NCI-H2171 treated with DMSO at 0.1 percent for 48 hours (cell line): ENCODE measurements at places on chromosomes 12 and 14.

GRCh38 chr12:123723765-123724164 lies 11.6 kb downstream of the ATP6V0A2 start:
- DNase-seq = no peak

DNA sequence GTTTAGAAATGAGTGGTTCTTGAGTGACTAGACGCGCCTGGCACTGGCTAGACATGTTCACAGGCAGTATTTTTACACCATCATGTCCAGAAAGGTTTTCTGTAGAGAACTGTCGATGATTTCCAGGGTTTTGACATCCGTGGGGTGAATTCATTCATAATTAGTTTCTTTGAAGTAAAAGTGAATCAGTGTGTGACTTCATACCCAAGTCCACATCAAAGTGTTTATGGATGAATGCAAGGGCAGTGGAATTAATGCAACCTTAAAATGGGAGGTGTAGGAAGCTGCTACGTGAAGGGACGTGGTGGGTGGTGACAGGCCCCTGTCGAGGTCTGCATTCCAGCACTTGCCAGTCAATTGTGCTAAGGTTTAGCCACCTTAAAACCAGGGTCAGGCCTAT lies 38.4 kb upstream of the ELK3 start:
- DNase-seq = no peak

DNA sequence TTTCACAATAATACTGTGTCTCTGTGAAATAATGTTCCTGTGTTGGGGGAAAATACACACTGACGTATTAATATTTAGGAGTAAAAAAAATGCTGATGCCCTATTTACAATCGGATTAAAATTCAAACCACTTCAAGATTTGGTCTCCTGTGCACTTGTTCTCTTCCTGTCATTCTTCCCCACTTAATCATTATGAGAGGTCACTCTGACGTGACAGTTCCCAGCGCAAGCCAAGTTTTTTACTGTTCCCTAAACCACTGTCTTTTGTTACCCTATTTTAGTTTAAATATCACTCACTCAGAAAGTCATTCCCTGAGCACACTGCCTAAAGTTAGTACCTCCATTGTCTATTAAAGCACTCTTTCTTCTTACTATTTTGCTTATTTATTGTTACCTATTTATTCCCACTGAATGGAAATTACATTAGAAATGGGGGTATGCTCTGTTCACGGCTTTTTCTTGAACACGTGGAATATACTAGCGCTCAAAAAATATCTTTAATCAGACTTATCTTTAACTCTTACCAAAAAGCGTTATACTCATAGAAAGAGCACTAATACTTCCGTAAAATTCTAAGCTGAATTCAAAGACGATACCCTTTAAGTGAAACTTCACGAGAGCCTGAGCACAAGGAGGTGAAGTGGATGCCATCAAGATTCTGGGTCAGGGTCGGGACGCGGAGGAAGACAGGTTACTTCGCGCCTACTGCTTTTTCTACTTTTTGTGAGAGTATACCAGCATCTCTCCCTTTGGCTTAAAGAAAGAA lies 670 bp upstream of the PSMA3 start:
- DNase-seq = peak; percentile 94

GRCh38 chr14:94119071-94119470 lies 8.5 kb downstream of the IFI27 start:
- DNase-seq = no peak

DNA sequence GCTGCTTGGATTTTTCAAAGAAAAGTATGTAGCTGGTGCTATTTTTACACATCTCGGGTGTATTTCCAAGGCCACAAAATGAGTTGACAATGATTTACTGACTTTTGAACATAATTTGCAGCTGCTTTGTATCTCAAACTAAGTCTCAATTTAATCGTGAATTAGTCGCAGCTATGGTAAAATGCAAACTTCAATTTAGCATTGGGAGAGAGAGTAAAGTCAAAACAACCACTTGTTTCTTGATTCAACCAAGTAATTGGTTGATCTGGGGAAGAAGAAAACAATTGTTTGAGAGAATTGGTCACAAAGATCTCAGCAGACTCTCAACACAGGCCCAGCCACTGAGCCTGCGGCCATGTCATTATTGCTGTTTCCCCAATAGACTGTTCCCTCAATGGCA lies 75.0 kb upstream of the DYRK2 start:
- DNase-seq = no peak

- DNase-seq = no peak
Observed at GRCh38 chr12:27504507-27504906, 19.5 kb upstream of the PPFIBP1 start.

DNA sequence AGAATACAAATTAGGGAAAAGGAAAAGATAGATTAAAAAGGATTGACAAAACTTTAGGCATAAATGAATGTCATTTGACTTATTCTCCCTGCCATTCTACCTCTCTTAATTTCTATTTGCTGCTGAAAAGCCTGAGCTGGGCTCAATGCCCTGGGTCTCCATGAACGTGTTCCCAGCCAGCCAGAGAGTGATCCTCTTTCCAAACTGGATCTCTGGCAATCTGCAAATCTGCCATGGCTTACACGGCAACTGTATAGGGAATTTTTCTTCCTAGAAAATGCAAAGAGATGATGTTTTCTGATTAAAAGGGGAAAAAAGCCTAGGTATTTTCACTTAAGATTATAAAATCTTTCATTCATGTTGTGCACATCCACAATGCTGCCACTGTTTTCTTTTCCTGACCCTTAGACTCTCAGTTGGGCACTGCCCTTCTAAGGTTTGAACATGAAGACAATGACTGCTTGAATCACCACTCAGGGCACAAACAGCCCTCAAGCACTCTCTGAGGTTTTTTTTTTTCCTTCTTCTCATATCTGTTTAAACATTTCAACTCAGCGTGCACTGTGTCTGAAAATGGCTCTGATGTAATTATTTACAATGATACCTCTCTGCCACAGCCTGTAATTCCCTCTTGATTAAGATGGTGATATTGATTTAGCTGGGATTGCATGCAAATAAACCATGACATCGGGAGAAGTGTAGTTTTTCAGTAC lies 60.3 kb downstream of the DACT1 start:
- DNase-seq = no peak

GRCh38 chr14:51544471-51544870 lies 107.2 kb upstream of the FRMD6 start:
- DNase-seq = no peak

- DNase-seq = no peak
Observed at GRCh38 chr14:90023176-90023896, 38.5 kb upstream of the KCNK13 start.

DNA sequence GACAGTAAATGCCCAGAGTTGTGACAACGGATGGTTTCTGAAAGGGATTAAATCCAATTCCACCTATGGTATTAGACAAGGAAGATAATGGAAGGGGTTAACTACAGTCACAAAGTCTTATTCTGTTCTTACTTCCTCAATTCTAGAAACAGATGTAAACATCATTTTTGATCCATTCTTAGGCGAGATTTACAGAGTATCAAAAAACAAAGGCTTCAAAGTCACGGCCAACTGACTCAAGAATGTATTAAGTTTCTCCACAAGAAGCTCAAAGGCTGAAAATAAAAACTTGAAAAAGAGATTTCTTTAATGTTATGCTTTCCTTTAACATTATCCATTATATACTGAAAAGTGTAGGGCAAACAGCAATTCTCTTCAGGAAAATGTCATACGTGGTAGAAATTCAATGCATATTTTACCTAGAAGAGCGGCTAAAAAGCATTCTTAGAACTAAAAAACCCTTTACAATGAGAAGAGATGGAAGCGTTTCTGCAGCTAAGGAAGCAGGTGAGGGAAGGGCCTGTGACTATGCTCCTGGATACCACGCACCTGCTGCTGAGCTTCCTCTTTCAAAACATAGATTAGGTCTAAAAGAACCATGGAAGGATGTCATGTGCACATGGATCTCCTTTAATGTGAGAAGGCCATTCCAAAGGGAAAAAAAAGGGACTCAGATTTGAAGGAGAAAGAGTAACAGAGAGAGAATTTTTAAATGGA lies 185.8 kb downstream of the STXBP6 start:
- DNase-seq = no peak

DNA sequence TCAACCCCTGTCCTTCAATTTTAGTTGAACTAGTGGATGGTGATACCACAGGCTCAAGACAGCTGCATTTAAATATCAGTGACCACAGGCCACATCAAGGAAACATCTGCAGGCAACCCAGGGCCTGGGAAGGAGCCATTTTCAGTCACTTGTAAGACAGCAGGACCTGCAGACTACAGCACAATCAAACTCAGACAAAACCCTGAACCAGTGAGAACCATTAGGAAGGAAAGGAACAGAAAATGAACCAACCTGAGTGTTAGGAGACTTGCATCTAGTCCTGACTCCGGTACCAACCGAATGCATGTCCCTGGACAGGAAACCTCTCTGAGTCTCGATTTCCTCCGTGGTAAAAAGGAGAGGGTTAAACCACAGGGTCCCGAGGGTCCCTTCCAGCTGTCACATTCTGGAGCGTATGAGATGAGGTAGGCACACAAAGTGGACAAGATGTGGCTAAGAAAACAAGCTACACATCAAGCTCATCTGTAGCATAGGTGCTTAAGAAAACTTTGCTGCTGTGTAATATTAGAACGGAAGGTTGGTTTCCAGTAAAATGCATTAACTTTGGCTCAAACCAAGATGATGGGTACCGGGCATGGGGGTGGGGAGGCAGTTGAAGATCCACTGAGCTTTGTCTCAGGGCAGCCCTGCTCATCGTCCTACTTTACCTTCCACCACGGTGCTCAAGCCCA lies 1.6 kb upstream of the CDKN1B start:
- DNase-seq = peak; percentile 18

DNA sequence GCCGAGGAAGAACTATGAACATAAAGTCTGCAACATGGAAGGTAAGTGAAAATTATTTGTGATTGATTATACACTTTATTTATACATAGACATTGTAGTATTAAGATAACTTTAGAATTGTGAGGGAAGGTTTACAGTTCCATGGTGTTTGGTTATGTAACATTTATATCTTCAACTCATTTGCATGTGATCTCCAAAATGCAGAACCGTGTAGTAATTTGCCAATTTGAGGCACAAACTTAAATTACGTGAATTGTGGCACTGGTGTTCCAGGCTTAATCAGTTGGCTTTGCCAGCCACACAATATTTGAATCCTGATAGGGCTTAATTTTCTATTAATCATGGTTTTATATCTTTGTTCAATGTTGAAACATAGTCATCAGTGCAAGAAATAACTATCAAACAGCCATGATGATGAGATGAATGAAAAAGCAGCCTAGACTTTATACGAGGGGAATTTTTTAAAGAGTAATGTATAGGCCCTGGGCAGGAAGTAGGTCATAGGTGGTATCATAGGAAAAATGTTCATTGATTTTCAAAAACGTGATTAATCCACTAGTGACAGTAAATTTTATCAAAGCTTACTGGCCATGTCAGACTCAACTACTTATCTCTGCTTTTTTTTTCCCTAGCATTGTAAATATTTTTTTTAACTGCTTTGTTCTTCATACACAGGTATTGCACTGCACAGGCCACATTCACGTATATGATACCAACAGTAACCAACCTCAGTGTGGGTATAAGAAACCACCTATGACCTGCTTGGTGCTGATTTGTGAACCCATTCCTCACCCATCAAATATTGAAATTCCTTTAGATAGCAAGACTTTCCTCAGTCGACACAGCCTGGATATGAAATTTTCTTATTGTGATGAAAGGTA lies 31.7 kb downstream of the HIF1A start:
- no peak for DNase-seq

DNA sequence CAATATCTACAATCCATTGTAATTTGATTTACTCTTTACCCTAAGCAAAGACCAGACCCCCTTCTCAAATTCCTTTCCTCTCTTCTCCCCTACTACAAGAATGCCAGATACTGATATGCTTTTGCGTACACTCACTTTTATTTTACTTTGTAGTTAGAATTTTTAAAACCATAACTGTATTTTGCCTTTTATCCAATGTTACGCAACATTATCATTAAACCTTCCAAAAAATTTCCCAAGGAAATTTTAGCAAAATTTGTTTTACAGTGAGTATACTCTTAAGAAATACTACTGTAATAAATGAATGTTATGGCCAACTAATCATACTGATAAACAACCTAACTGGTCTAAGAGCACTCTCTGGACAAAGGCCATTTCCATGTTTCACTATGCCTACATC lies 22.3 kb downstream of the ATP2B1 start:
- DNase-seq = no peak

- DNase-seq = no peak
Observed at GRCh38 chr14:29788093-29788492, 139.6 kb downstream of the PRKD1 start.

GRCh38 chr12:26017484-26018211 lies 59.2 kb downstream of the RASSF8 start:
- no peak for DNase-seq

- peak; percentile 40 for DNase-seq
Observed at GRCh38 chr14:93137864-93138263, 22.1 kb upstream of the ITPK1 start.

- DNase-seq = no peak
Observed at GRCh38 chr12:49261721-49262120, 3.2 kb upstream of the TUBA1C start.

DNA sequence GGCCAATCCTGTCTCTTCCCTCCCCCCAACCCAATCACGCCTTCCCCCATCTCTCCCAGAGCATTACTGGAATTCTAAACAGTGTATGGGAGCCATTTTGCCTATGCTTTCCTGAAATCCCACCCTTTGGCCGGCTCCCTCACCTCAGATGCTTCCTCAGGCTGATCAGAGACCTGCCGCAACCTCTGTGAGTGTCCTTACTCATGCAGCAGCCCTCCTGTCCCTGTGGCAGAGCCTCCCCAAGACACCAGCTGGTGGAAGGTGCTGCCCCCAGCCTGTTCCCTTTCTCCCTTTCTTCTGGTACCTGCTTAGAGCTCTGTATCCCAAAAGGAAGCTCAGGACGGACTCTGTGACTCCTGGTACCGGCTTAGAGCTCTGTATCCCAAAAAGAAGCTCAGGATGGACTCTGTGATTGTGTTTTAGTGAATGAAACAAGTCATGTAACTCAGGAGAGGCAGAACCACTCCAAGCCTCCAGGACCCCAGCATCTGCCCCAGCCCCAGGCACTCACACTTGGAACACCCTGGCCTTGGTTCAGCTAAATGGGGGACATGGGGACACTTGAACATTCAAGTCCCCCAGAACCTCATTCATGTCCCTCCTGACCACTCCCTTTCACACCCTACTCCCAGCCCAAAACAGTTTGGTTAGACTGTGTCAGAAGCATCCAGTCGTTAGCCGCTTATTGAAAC lies 29.3 kb upstream of the RIN3 start:
- DNase-seq = no peak

GRCh38 chr12:51244269-51244668 lies 5.6 kb downstream of the DAZAP2 start:
- DNase-seq = no peak

DNA sequence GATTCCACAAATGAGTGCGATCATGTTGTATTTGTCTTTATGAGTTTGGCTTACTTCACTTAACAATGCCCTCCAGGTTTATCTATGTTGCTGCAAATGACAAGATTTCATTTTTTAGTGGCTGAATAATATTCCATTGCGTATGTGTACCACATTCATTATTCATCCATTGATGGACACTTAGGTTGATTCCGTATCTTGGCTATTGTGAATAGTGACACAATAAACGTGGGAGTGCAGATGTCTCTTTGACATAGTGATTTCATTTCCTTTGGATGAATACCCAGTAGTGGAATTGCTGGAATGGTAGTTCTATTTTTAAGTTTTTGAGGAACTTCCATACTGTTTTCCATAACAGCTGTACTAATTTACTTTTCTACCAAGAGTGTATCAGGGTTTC lies 23.5 kb downstream of the AKAP6 start:
- DNase-seq = no peak
